ENCODE measurements at places on chromosomes 16 and 17. TPM values are rescaled to one million over a fixed set of nuclear protein-coding genes. Genes with fewer than 3 reads are reported as not detected.

- DNase-seq: peak; percentile 22
These were observed 92.7 kb upstream of the CDH5 start for GRCh38 chr16:66273644-66274334.

DNA sequence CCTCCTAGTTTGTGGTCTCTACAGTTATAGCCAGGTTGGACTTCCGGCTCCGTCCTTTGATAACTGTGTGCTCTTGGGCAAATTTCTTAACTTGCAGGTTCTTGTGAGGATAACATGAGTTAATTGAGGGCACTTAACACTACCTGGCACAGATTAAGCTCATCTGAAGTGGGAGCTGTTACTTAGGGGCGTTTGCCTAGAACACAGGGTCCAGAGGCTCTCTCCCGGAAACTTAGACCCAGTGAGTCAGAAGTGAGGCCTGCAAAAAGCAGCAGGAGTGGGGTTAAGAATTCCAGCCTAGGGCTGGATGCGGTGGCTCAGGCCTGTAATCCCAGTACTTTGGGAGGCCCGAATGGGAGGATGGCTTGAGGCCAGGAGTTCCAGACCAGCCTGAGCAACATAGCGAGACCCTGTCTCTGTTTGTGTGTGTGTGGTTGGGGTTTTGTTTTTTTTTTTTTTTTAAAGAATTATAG is 1.4 kb downstream of the MVP start:
- peak; percentile 81 for DNase-seq

- DNase-seq: no peak
These were observed 17.4 kb downstream of the CNTNAP4 start for GRCh38 chr16:76294396-76295214.

Gene YBX2
- not detected for total RNA-seq

DNA sequence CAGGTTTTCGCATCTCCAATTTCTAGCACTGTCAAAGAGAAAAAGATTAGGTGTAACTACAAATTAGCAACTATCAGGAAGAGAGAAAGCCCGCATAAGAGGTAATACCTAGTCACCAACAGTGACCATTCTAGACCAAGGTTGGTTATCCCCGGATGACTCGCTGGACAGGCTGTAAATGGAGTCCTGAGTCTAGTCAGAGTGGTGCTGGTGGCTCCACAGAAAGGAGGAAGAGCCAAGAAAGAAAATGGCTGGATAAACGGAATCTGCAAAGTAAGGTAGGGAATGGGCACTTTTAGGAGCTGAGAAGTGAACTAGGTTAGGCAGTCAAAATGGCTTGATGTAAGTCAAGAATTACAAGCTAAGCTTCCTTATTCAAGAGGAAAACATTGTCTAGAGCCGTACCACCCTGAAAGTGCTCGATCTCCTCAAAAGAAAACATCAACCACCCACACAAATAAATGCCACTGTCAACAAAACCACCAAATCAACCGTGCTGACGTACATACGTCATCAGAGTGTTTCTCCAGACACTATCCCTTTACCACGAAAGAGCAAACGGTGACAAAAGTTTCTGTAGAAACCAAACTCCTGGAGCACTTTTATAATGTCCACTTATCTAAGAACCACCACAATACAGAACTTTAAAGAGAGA is 2.2 kb downstream of the GSPT1 start:
- peak; percentile 49 for DNase-seq

- no peak for DNase-seq
These were observed 143.4 kb downstream of the HS3ST4 start for GRCh38 chr16:25835126-25835525.

Gene TPSB2
- total RNA-seq: not detected

DNA sequence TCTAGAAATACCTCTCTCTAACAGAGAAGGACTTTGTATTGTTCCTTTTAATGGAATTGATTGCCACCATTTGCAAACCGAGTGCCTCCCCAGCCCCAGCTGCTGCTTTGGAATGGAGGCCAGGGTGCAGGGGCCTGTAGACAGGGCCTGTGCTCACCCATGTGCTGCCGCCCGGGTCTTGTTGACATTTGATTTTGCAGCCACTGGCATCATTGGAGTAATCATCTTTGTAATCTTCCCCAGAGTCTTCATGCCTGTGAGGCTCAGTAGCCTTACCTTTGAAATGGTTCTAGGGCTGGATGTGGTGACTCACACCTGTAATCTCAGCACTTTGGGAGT is 119.8 kb downstream of the CLEC16A start:
- DNase-seq: no peak

GRCh38 chr16:70634861-70635260 is 11.5 kb upstream of the IL34 start:
- DNase-seq: no peak

Gene AXIN2
- total RNA-seq: 1.9 TPM

DNA sequence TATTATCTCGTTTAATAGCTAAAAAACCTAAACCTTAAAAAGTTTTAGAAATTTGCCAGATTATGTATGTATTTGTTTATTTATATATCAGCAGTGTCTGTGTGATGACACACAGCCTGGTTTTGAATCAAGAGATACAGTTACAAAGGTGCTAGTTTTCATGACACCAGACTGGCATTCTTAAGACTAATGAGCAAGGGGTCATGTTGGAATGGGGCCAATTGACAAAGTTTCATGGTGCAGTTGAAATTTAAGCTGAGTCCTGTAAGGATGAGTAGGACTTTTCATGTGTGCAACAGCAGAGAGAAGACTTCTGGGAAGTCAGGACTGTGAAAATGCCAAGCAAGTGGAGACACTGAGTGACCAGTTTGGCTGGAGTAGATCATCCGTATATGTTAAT is 3.2 kb upstream of the KRT10 start:
- no peak for DNase-seq

DNA sequence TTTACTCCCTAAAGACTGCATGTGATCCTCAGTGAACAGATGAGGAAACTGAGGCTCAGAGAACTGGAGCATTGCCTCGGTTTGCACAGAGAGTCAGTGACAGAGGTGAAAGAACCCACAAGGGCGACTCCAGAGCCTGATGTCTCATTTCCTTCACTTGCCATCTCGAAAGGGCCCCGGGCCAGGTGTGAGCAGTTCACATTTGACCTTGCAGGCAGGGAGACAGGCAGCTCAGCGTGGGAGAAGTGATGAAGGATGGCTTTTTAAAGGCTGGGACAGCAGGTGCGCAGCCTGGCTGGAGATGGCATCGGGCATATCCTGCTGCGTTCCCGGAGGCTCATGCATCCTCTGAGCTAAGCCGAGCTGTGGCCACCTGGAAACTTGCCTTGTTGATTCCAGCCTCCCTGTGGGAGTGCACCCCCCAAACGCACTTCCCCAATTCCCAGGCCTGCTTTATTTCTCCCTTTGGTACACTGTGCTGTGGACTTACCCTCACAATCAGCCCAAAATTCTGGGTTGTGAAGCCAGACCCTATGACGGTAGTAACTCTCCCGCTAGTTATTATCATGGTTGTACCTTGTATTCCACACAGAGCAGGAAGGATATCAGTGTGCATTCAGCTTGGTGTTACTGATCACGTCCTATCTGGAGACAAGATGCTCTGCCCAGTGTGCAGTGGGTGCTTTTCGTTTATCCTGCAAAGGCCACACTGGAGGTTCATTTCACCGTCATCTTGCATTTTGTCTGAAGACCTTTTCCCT is 753.2 kb upstream of the EEF2KMT start:
- no peak for DNase-seq

DNA sequence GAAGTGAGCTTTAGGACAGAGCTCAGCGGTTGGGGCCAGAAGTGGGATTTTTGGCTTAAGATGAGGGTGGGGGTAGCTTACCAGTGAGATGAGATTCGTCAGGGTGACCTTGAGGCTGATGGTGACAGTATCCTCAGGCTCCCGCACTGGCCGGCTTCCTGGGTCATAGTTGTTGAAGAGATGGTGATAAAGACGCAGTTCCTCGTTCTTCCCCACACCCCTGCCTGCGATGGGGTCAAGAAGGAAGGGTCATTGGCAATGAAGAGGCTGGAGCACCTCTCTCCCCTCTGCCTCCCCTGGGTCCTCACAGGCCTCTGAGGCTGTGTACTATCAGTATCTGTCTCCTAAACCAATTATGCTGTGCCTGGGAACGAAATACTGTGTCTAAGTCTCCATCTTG is 358 bp downstream of the CHRNE start:
- DNase-seq: no peak

Gene ST6GALNAC1
- not detected for total RNA-seq

Gene HDAC5
- total RNA-seq: 62.8 TPM

GRCh38 chr17:47850692-47851573 is at the start of gene SP6:
Gene SP6 (minus strand): TSS chr17:47851163. CDS start chr17:47848429, 2,734 bp downstream.
- DNase-seq: peak; percentile 51

DNA sequence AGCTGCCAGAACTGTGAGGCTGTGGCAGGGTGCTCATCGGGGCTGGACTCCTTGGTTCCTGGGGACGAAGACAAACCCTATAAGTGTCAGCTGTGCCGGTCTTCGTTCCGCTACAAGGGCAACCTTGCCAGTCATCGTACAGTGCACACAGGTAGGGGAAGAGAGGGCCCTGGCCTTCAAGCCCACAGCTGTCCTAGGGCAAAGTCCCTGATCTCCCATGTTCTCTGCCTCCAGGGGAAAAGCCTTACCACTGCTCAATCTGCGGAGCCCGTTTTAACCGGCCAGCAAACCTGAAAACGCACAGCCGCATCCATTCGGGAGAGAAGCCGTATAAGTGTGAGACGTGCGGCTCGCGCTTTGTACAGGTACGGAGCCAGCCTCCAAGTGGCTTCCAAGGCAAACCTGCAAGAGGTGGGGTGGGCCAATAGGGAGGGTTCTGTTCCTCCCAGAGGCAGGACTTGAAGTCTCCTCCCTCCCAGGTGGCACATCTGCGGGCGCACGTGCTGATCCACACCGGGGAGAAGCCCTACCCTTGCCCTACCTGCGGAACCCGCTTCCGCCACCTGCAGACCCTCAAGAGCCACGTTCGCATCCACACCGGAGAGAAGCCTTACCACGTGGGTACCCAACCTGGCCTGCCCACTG is 3.7 kb downstream of the BCL6B start:
- no peak for DNase-seq

Gene DHRS7C
- not detected for total RNA-seq

Gene LDHD
- 0.64 TPM for total RNA-seq

Gene NOXO1
- 0.43 TPM for total RNA-seq

DNA sequence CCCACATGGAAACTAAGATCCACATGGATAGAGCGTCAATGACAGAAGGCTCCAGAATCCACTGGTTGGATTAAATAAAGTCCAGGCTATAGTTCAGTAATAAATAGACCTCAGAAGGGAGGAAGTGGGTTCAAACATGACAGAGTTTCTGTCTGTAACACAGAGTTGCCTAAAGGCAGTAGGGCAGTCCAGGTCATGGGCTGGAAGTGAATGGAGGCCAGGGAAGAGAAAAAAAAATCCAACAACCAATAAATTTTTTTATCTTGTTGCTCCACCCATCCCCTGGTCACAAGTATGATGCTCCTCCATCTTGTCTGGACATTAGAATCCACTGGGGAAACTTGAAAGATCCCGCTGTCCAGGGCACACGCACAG is 92.4 kb downstream of the RGS9 start:
- no peak for DNase-seq

Gene PDK2
- total RNA-seq: 20.6 TPM

DNA sequence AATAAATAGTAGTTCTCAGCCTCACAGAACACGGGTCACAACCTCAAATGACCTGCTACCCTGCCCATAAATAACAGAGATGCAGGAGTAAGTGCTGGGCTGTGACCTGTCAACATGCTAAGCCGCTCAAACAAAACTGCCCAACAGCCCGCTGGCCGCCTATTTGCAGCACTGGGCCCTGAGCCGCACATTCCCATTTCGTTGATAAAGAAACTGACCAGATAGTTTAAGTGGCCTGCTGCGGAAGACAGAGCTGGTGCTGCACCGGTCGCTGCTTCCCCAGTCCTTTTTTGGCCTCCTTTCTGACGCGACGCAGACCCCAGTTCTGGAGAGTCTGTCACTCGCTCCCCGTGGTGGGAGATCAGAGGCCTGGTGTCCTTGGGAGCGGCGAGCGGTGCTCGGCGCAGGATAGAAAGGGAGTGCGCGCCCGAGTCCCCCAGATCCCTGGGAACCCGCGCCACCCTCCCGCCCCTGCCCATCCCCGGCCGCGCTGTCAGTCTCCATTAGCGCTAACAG is 349 bp upstream of the SLC6A2 start:
- DNase-seq: no peak

Gene KRT12
- not detected for total RNA-seq

DNA sequence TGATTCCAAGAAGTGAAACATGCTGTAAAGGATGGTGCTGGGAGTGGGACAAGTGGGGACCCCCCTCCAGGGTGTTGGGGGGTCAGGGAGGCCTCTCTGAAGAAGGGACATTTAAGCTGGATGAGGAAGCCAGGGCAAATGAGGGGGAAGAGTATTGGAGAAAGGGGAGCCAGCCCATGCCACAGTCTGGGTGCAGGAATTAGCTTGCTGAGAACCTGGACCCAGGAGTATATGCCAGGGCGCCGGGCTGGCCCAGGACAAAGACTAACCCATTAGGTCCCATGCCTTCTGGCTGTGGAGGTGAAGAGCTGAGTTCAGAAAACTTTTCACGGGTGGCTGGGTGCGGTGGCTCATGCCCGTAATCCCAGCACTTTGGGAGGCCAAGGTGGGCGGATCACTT is 45.6 kb upstream of the PIK3R6 start:
- DNase-seq: no peak

GRCh38 chr17:77613627-77614026 is 344.9 kb upstream of the TNRC6C start:
- no peak for DNase-seq

DNA sequence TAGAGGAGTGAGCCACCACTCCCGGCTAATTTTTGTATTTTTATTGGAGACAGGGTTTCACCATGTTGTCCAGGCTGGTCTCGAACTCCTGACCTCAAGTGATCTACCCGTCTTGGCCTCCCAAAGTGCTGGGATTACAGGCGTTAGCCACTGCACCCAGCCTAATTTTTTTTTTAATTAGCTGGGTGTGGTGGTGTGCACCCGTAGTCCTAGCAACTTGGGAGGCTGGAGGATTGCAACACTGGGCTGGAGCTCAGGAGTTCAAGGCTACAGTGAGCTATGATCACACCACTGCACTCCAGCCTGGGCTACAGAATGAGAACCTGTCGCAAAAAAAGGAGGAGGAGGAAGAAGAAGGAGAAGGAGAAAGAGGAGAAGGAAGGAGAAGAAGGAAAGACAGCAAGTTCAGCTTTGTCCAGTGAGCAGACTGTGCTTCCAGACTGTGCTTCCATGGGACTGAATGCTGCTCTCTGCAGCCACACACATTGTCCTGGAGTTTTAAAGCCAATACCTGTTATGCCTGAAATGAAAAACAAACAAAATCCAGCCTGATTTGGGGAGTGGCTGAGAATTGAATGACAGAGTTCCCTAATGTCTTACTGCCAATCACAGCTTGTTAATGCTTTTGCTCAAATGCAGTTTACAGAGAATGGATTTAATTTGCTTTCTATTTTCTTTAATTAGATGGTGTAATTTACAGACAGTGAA is 2.8 kb upstream of the TNFRSF13B start:
- no peak for DNase-seq

Gene KRTAP9-2
- not detected for total RNA-seq

Gene SLC16A11
- total RNA-seq: not detected

Gene ADAP2
- 3.0 TPM for total RNA-seq

DNA sequence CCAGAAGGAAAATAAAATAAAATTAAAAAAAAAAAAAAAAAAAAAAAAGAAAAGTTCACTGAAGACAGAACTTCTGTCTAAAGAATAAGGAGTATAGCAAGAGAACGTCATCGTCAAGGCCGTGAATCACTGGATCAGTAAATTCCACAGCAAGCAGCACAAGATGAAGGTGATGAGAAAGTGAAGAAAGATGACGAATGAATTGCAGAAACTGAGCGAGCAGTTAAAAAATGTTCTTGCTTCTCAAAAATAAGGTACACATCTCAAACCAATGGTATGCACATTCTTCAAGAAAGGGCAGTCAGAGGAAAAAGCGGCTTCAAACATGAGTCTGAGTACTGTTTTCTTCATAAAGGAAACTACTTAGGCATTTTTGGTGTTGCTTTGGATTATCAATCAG is 104.7 kb downstream of the SMG6 start:
- peak; percentile 86 for DNase-seq

All from fibroblast of villous mesenchyme (primary cell).